ENCODE measurements at places on chromosomes 3 and 15.

- no peak for DNase-seq
These were observed 287.3 kb upstream of the COL8A1 start for GRCh38 chr3:99351122-99351521.

DNA sequence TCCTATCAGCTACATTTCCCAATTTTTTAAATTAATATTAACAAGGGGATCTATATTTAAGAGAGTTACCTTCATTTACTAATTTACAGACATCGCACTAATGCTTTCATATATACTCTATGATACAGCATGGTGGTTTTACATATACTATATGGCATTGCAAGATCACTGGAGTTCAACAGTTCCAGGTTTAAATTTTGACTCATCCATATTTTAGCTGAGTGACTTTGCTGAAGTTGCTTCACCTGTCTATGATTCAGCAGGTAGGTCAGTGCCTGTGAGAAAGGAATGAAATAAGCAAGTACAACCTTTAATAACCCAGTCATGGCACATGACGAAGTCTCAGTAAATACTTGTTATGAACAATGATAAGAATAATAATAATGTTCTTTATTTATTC lies 211.1 kb downstream of the P3H2 start:
- DNase-seq, result no peak

GRCh38 chr15:47384341-47384740 lies 333.0 kb upstream of the SEMA6D start:
- DNase-seq, result no peak

GRCh38 chr3:71930056-71930991 lies 145.4 kb upstream of the PROK2 start:
- DNase-seq, result no peak

DNA sequence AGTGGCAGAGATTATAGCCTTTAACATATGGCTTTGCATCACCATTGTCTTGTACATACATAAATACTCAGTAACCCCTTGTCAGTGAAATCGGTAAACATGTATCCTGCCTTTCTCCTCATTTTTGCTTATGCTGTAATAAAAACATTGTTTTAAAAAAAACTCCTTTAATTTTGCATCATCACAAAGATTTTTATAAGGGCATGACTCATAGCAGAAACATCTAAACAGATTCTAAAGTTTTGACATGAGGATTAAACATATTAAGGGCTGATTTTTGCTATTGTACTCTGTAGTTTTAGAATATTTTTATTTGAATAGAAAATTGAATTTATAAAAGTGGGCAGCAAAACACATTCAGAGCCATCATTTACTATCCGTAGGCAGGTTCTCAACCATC lies 275.9 kb downstream of the ZIC4 start:
- DNase-seq, result no peak

Data from activated CD4-positive, alpha-beta T cell treated with anti-CD3 and anti-CD28 coated beads, Interleukin-2, amount 50 U/mL, for 4 hours (primary cell).